ENCODE measurements at places on chromosomes 16 and 17.

- peak; percentile 28 for DNase-seq
Measured at GRCh38 chr17:30927756-30928155, 6.0 kb downstream of the ADAP2 start.

DNA sequence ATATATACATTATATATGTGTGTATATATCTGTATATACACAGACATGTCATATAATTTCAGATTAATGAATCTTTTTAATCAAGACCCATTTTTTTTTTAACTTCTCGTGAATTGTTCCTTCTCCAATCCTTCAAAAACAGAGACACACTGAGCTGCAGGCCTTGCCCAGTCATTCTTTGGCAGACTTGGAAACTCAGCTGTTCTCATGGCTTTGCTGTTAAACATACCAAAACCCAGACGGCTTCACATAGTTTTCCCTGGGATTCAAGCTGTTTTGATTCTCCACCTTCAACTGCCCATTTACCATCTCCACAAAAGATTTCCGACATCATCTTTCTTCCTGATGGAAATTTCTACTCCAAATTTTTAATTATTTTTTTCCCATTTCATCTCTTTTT lies 148.7 kb downstream of the KCNJ2 start:
- DNase-seq: no peak

DNA sequence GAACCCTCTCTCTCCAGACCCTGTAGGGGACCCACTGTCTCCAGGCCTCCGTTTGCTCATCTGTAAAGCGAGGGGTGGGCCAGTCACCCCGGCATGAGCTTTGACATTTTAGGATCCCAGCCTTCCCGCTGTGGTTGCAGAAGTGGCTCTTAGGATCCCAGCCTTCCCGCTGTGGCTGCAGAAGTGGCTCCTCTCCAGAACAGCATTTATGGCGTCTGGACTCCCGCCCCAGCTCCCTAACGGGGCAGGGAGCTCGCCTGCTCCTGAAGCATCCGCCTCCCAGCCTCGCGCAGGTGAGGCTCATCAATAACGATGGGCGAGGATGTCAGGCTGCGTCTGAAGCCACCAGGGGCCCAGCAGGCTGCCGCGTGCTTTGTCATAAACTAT lies 222.3 kb upstream of the TNRC6C start:
- no peak for DNase-seq

DNA sequence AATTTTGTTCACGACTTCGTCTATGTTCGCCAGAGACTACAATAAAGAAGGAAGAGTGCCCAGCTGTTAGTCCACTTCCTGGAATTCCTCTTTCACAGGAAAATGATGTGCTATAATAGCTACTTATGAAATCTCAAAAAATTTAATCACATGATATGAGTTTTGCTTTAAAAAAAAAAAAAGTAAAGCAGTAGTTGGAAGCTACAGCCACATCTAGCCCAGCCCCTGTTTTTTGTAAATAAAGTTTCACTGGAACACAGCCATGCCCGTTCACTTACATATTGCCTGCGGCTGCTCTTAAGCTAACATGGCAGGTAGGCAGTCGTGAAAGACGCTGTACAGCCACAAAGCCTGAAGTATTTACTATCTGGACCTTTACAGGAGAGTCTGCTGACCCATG lies 15.3 kb downstream of the VPS53 start:
- peak; percentile 77 for DNase-seq

DNA sequence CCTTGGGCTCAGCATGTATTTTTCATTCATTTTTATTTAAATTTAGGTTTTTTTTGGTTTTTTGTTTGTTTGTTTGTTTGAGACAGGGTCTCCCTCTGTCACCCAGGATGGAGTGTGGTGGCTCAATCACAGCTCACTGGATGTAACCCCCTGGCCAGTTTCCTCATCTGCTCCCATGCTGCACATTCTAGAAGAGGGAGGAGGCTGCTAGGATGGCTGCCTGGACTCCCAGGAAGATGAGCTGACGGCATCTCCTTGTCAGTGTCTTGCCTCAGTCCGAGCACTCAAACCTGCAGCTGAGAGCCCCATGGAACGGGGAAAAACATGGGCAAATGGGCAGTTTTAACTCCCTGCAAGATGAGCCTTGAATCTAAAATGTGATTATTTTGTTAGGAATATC lies 7.5 kb downstream of the MEAK7 start:
- no peak for DNase-seq

- DNase-seq: no peak
Measured at GRCh38 chr17:44607836-44608690, 48.2 kb upstream of the MEIOC start.

- DNase-seq: no peak
Measured at GRCh38 chr16:31114468-31114867, 3.0 kb upstream of the KAT8 start.

DNA sequence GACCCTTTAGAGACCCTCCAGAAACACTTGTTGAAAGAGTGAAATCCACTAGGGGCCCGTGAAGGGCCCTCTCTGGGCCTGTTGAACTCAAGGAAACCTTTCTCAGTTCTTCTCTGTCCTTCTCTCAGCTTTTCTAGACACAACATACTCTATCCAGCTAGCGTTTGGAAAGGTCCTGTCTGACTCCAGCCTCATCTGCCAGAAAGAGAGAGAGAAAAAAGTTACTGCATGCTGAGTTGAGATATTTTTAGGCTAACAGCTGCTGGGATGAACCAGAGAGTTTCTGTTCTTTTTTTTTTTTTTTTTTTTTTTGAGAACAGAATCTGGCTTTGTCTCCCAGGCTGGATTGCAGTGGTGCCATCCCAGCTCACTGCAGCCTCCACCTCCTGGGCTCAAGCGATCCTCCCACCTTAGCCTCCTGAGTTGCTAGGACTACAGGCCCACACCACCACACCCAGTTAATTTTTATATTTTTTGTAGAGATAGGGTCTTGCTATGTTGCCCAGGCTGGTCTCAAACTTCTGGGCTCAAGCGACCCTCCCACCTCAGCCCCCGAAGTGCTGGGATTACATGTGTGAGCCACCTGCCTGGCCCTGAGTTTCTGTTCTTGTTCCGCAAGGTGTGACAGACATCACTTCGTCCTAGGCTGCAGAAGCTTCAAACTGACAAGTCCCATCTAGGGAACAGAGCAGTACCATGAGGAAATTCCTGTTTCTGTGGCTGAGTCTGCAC lies 14.9 kb upstream of the TEX2 start:
- DNase-seq: no peak

- DNase-seq: no peak
Measured at GRCh38 chr17:78032166-78032565, 73.7 kb downstream of the TNRC6C start.

DNA sequence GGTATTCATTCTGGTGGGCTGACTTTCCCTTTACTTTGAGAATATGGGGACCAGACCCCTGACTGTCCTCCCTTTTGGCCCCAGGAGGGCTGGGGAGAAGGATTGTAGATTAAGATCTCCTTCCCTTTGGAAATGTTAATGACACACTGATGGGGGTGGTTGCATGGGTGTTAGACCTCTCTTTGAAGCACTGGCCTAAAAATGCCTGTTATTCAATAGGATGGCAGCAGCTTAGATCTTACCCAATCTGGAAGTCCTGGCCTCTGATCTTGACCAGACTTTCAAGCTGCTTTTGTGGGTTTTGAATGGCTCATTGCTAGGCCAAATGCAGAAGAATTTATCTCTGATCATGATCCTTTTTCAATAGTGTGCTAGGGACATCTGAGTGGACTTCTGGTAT lies 25.7 kb downstream of the MAP3K3 start:
- no peak for DNase-seq

- DNase-seq: no peak
Measured at GRCh38 chr16:79485020-79485419, 115.5 kb downstream of the MAF start.

GRCh38 chr17:32355649-32356377 lies 5.9 kb downstream of the ZNF207 start:
- DNase-seq: no peak

DNA sequence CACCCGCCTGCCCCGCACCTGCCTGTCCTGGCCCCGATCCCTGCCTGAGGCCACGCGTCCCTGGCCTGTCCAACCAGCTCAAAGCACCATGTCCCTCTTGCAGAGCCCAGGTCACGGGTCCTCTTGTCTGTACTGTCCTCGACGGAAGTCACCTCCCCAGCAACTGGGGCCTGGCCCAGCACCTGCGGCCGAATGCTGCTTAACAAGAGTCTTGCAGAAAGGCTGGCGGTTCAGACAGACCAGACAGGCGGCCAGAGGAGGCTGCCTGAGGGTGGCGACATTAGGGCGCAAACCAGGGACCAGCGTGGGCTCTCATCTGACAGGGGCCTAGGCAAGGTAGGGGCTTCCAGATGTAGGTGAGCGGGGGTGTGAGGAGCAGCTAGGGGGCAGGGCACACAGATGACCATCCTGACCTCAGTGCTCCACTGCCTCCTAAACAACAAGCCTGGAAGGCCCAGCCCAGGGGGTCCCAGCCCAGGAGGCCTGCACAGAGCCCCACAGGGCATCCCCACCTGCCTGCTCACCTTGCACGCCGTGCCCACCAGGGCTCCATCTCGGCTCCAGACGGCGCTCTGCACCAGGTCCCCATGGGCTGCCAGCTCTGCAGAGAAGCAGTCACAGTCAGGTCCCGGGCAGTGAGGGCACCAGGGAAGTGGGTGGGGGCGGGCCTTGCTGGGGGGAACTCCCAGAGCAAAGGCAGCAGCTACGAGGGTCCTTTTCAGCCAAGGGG lies 11.3 kb downstream of the CORO7 start:
- no peak for DNase-seq

DNA sequence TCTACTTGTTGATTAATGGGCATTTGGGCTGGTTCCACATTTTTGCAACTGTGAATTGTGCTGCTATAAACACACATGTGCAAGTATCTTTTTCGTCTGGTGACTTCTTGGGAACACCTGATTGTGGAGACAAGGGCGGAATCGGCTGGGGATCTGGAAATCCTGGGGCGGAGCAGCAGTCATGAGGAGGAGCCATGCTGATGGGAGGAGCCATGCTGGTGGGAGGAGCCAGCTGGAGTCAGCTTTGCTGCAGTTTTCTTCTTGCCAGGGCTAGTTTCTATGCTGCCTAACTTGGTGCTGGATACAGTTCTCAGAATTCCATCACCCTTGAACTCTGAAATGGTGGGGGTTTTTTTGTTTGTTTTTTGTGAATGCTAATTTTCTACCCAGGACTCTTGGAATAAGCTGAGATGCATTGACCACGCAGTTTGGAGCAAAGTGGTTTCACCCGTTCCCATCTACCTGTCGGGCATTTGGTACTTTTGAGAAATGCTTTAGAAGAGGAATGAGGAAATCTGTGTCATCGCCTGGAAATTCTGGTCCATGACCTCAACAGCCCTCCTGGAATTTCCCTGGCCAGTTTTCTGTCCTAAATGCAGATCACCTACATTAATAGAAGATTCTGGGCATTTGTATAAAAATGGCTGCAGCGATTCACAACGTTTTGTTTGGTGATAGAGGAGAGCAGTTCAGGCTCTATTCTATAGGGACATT lies 217.4 kb upstream of the ZFHX3 start:
- no peak for DNase-seq

GRCh38 chr17:3511852-3512504 lies 36.2 kb downstream of the ASPA start:
- DNase-seq: no peak

DNA sequence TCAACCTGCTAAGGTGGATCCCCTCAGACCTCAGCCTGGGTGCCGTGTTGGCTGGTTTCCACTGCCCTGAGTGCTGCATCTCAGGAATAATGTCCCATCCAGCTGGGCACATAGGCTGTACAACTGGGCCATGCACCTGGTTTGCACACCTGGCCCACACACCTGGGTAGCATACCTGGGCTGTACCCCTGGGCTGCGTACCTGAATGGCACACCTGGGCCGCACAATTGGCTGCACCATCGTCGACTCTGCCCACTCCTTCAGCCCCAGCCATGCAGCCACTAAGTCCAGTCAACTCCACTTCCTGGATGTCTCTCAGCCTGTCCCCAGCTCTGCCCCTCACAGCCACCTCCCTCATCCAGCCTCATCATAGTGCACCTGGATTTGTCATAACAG lies 7.9 kb downstream of the SLC5A10 start:
- DNase-seq: no peak

- peak; percentile 67 for DNase-seq
Measured at GRCh38 chr17:38584350-38584925, 21.3 kb downstream of the SRCIN1 start.
